ENCODE measurements at places on chromosomes 4 and X. TPM values are rescaled to one million over a fixed set of nuclear protein-coding genes. Genes with fewer than 3 reads are reported as not detected.

The SERTM2 gene
- 0.74 TPM for total RNA-seq

The MAGEC1 gene
- total RNA-seq, result 6.7 TPM

The PIGA gene
- total RNA-seq, result 9.9 TPM

The RASSF6 gene
- total RNA-seq, result not detected

The PRRG3 gene
- total RNA-seq, result not detected

The ATP2B3 gene
- not detected for total RNA-seq

All from H4 (cell line).